ENCODE measurements at places on chromosomes 13 and 19.

GRCh38 chr19:37867831-37868230 is 38.6 kb downstream of the WDR87 start:
- H3K27ac ChIP-seq, result no peak overlapping the region
- no peak for DNase-seq
- no peak overlapping the region for H3K4me3 ChIP-seq
- no peaks in the 10 kb centered on the region for H3K4me1 ChIP-seq
- no peaks in the 10 kb centered on the region for H3K36me3 ChIP-seq

GRCh38 chr19:8361921-8362793 is 1.8 kb upstream of the ANGPTL4 start:
- H3K27me3 ChIP-seq, result no peaks in the 10 kb centered on the region
- no peaks in the 10 kb centered on the region for H3K4me1 ChIP-seq

DNA sequence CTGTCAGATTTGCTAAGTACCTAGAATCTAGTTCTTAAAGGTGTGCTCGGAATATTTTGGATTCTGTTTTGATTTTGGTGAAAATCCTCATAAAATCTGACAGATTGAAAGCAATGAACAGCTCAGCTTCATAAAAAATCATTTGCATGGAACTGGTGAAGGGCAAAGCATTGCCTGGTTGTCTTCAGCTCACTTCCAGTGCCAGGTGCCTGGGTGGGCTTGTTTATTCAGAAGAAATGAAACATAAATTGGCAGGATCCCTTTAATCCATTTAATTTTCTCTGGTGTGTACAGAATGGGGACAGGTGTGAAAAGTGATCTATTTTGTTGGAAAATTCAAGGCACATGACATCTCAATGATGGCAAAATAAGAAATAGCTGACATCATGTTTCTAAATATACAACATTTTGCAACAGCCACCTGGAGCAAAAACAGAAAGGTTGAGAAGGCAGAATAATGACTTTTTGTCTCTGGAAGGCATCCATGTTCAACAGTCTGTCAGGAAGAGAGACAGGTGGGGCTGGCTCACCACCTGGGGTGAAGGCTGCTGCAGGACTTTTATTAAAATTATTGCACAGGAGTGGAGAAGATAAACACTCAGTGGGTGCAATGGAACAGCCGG is 52.2 kb downstream of the RFC3 start:
- no peaks in the 10 kb centered on the region for H3K27me3 ChIP-seq
- H3K27ac ChIP-seq, result no peak overlapping the region
- no peaks in the 10 kb centered on the region for H3K36me3 ChIP-seq
- no peak overlapping the region for H3K4me3 ChIP-seq
- no peak for DNase-seq

- no peaks in the 10 kb centered on the region for H3K36me3 ChIP-seq
- H3K4me1 ChIP-seq, result no peaks in the 10 kb centered on the region
- no peaks in the 10 kb centered on the region for H3K27me3 ChIP-seq
- no peak overlapping the region for H3K4me3 ChIP-seq
Measured at GRCh38 chr13:66532845-66533244, 697.3 kb downstream of the PCDH9 start.

DNA sequence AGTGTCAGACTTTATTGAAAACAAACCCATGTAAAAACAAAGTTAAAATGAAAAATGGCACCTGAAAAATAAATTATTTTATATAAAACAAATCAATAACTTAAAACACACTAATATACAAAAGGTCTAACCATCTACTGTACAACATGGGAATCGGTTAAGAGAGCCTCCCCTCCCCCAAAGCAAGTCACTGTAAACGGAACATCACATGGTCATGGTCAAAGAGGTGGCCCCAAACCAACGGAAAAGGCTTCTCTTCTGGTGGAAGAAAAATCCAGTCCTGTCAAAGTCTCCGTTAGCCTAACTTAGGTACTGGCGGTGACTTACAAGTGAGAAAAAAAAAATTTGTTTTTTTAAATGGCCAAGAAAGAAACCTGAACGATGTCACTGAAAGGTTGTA is 15.7 kb upstream of the TIMM44 start:
- no peaks in the 10 kb centered on the region for H3K27me3 ChIP-seq
- H3K36me3 ChIP-seq, result peaks cover 41% of the 10 kb centered on the region
- no peak for DNase-seq

DNA sequence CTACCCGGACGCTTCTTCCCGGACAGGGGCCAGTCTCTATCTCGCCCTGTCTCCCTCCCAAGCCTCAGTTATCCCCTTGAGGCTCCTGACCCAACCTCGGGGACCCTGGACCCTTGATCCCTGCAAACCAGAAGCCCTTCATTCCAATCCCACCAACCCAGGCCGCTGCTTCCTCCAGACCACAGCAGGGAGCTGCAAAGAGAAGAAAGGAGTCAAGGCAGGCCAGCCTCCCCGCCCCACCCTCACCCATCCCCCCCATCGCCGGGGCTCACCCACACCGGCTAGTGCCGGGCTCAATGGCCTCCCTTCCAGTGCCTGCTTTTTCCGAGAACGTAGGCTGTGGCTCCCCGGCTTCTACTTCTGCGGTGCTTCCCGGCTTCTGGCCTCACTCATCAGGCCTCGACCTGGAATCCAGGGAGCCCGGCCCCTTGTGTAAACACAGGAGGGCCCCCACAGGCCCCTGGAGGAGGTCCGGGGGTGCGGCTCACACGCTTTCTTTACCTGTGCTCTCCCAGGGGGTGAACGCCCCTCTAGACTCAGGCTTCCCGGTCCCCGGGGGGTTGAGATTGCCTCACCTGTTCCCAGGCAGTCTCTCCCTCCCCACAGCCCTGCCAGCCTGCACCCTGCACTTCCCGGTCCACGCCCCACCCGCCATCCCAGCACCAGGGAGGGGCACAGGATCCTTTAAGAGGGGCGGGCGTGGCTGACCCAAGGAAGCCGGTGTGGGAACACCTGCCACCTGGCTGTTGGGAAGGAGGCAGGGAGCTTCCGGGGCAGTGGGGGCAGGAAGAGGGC is at the start of gene FAM83E:
FAM83E (minus strand) TSS at position 641 of the 795 bp plus-strand sequence. CDS start 1,704 bp downstream, outside the sequence.
- no peak for DNase-seq
- peaks cover 29% of the 10 kb centered on the region for H3K4me1 ChIP-seq
- H3K4me3 ChIP-seq, result no peak within 1 kb of the TSS
- no peaks in the 10 kb centered on the region for H3K27me3 ChIP-seq
- H3K27ac ChIP-seq, result no peak within 1 kb of the TSS

DNA sequence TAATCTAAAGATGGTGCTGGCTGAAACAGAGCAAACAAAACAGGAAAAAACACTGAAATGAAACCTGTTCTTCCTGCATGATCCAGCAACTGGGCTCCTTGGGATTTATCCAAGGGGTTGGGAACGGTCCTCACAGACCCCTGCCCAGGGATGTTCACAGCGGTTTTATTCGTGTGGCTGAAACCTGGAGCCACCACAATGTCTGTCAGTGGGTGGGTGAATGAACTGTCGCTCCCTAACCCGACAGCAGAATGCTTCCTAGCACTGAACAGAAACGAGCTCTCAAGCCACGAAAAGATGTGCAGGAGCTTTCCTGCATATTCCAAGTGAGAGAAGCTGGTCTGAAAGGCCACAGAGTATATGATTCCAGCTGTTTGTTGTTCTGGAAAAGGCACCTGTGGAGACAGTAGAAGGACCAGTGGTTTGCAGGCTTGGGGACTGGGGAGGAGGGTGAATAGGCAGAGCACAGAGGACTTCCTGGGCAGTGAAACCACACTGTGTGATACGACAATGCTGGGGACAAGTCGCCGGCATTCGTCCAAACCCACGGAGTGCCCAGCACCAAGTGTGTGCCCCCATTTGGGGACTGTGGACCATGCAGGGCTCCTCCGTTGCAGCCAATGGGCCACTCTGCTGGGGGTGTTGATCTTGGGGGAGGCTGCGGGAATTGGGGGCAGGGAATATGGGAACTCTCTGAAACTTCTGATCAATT is 73.9 kb downstream of the TEX29 start:
- H3K27ac ChIP-seq, result no peak overlapping the region
- H3K27me3 ChIP-seq, result no peaks in the 10 kb centered on the region
- no peak overlapping the region for H3K4me3 ChIP-seq
- no peaks in the 10 kb centered on the region for H3K4me1 ChIP-seq
- no peak for DNase-seq

GRCh38 chr13:72849571-72849970 is 67.6 kb downstream of the PIBF1 start:
- H3K4me1 ChIP-seq, result no peaks in the 10 kb centered on the region
- H3K27me3 ChIP-seq, result no peaks in the 10 kb centered on the region
- H3K4me3 ChIP-seq, result no peak overlapping the region
- no peak for DNase-seq
